ENCODE measurements at places on chromosomes 3 and 15.

- no peak for DNase-seq
These were observed 56.6 kb upstream of the TIPARP start for GRCh38 chr3:156617781-156618180.

DNA sequence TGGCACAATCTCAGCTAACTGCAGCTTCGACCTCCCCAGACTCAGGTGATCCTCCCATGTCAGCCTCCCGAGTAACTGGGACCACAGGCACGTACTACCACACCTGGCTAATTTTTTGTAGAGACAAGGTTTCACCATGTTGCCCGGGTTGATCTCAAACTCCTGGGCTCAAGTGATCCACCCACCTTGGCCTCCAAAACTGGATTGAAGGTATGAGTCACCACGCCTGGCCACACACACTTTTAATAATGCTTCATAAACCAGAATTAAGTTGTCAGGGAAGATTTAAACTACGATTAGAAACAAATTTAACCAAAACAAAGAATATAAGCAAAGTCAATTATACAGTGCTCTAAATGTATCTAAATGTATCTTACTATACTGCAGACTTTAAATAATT lies 87.5 kb downstream of the LRRFIP2 start:
- no peak for DNase-seq

DNA sequence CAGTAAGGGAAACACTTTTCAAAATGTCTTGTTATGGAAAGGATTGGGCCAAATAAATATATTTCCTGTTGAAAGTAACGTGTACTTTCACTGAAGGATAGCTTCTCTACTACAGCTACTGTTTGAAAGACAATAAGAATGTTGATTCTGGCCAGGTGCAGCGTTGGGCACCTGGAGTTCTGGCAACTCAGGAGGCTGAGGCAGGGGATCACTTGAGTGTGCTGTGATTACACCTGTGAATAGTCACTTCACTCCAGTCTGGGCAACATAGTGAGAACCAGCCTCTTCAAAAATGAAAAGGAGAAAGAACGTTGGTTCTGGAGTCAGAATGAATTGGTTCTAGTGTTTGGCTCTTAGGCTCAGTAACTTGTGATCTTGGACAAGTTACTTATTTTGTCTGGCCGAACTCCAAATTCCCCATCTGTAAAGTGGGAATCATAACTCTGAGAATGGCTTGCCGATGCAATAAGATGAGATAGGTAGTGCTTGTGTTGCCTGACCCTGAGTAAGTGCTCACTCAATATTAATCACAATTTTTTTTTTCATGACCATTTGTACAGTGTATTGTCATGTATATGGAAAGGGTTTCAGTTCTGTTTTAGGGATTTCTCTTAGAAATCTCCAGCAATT lies 310.8 kb downstream of the PTPRG start:
- no peak for DNase-seq

DNA sequence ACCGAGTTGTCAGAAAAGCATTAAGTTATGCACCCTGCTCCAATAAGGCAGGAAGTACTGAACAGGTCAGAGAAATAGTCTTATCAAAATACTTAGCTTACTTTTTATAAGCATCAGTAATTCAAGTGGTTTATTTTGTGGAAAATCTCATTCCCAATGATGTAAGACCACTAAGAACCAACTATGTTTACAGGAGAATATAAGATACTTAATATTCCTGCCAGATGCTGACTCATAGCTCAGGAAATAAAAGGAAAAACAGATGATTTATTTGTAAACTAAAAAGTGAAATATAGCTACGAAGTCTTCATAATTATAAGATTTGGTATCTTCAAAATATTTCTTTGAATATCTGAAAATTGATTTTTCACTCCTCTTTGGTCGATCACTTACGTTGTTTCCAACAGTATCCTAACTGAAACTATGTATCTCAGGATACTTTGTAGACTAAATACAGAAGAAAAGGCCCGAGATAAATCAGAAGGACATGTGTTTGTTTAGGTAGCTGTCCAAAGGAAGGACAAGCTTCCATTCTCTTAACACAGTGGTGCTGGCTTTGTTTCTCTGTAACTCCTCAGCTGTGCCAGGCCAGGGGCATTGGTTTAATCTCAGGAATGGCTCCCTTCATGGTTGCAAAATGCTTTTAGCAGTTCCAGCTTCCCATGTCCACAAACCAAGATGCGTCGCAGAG lies 295.8 kb downstream of the GBE1 start:
- DNase-seq = no peak
